ENCODE measurements at places on chromosomes 11 and 22.
A peak's percentile ranks its signal among the peaks of the same experiment; 100 is the strongest.

- H3K4me1 ChIP-seq: no peaks in the 10 kb centered on the region
- no peaks in the 10 kb centered on the region for H3K27me3 ChIP-seq
Observed at GRCh38 chr11:79232346-79232745, 208.5 kb downstream of the TENM4 start.

GRCh38 chr11:14393129-14393528, 34.1 kb upstream of the RRAS2 start:
- H3K36me3 ChIP-seq: no peaks in the 10 kb centered on the region
- H3K4me1 ChIP-seq: no peaks in the 10 kb centered on the region
- no peak overlapping the region for H3K4me3 ChIP-seq
- H3K27me3 ChIP-seq: no peaks in the 10 kb centered on the region

GRCh38 chr11:103897160-103897936, 139.1 kb upstream of the DDI1 start:
- no peaks in the 10 kb centered on the region for H3K27me3 ChIP-seq
- H3K4me1 ChIP-seq: no peaks in the 10 kb centered on the region
- no peak for DNase-seq
- H3K4me3 ChIP-seq: no peak overlapping the region
- no peak overlapping the region for H3K27ac ChIP-seq
- H3K36me3 ChIP-seq: no peaks in the 10 kb centered on the region

GRCh38 chr22:45334528-45334927, 24.8 kb downstream of the FAM118A start:
- no peaks in the 10 kb centered on the region for H3K27me3 ChIP-seq
- no peak for DNase-seq
- peak overlapping the region; percentile 15 for H3K27ac ChIP-seq
- no peak overlapping the region for H3K4me3 ChIP-seq

All from thymus (tissue), 14 donors.